ENCODE measurements at places on chromosomes 3 and 15. TPM values are rescaled to one million over a fixed set of nuclear protein-coding genes. Genes with fewer than 3 reads are reported as not detected.

Gene DET1
- 7.8 TPM for total RNA-seq

DNA sequence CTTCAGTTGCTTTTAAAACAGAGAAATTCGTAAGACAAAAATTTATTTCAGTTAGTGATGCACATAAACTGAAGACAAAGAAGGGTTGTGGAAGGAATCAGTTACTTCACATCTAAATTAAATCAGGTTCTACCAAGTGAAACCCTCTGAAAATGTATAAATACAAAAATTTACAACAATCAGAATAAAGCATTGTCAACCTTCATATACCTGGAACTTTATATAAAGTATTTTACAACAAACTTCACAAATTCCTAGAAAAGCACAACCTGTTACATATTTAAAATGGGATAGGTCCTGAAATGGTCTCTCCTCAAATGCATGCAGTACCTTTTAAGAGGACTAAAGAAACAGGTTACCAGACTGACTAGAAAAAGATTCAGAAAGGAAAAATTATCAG lies 26.9 kb downstream of the ATOSA start:
- DNase-seq, result no peak

DNA sequence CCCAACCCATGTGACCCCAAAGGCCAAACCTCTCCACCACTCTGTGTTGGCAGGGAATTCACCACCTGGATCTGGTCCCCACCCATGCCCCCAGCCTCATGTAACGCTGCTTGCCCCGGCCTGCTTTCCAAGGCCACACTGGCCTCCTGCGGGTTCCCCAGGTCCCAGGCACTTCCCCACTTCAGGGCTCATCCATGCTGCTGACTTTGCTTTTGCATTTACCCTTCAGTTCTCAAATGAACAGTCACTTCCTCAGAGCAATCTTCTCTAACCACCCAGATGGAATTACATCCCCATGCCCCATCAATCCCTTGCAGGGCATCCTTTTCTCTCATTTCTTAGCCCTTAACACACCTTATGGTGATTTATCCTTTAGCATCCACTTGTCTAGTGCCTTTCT lies 9.2 kb downstream of the DAPK2 start:
- DNase-seq, result no peak

- DNase-seq, result no peak
Measured at GRCh38 chr3:172367205-172368105, 80.8 kb downstream of the GHSR start.

DNA sequence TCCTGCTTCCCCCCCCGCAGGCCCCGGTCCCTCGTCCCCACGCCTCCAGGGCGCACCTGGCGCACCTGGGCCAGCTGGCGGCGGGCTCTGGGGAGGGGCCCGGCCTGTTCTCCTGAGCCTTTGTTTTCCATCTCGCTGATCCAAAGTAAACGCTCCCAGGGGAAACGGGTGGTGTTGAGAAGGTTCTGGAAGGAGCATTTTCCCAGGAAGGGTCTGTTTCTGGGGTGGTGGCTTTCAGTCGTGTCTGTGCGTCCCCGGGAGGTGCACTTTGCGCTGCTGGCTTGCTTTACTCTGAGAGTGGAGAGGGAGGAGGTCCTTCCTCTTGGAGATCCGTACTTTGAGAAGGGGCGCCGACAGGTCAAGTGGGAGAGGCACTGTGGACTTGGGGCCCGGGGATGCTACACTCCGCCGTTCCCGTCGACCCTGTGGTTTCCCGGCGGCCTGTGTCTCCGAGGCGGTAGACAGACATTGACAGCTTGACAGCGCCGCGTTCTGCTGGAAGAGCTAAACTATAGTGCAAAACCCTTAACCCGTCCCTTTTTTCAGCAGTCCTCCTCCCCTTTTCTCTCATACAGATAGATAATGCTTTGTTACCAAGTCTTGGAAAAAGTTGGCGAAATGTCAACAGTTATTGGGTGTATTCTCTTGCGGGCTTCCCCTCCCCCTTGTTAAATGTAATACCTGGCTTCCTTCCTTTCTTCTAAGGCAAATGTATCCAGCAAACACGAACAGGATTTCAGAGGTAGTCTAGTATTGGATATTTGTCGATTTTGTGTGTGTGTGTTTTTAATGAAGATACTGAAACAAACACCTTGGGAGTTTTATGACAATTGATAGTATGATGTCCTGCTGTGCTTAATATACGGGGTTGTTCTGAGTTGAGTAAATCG lies 6.5 kb downstream of the TPM1 start:
- DNase-seq, result peak; percentile 66

GRCh38 chr3:98612996-98613517 lies 19.6 kb upstream of the CPOX start:
- DNase-seq, result no peak

- no peak for DNase-seq
Measured at GRCh38 chr3:193029800-193030199, 112.1 kb upstream of the MB21D2 start.

DNA sequence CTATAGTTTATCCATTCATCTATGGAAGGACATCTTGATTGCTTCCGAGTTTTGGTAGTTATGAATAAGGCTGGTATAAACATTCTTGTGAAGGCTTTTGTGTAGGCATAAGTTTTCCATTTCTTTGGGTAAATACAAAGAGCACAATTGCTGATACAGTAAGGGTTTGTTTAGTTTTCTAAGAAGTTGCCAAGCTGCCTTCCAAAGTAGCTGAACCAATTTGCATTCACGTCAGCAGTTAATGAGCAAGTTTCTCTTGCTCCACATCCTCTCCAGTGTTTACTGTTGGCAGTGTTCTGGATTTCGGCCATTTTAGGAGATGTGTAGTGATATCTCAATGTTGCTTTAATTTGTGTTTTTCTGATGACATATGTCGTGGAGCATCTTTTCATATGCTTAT lies 34.2 kb downstream of the GABRA5 start:
- no peak for DNase-seq
